ENCODE measurements at places on chromosomes 5 and 9.

- DNase-seq = no peak
Observed at GRCh38 chr5:132417461-132417860, 48.0 kb downstream of the SLC22A5 start.

DNA sequence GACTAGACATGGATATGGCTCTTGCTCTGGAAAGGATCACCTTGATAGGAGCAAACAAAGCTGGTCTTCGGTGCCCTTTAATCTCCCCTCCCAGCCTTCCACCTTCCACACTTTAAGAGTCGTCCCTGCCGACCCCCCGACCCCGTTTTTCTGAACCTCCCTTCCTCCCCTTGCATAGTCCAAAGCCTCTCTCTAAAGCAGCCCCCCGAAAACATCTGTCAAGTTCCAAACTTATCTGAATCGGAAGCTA, 423 bp upstream of the NUP214 start:
- no peak for DNase-seq

- no peak for DNase-seq
Observed at GRCh38 chr9:15081021-15081753, 171.0 kb upstream of the FREM1 start.

- DNase-seq = no peak
Observed at GRCh38 chr5:137666461-137666850, 69.4 kb downstream of the KLHL3 start.

DNA sequence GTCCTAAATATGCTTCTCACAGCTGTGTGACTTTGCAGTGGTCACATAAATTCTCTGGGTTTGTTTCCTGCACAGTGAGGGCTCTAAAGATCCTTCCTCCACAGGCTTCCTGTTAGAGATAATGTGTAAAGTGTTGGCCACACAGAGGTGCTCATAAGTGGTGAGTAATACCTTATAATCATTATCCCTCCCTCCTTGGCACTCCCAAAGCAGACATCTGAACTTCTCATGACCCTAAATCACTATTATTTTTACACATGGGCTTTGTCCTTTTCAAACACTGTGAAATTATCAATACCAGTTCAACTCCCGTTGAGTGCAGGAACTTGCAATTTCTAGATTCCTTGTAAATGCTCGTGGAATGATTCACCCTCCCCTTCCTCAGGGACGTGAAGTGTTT, 100.2 kb downstream of the BRINP1 start:
- no peak for DNase-seq
